ENCODE measurements at places on chromosomes 6 and 20. TPM values are rescaled to one million over a fixed set of nuclear protein-coding genes. Genes with fewer than 3 reads are reported as not detected.

Gene HCRTR2
- not detected for total RNA-seq

Gene KCNQ2
- 39.5 TPM for total RNA-seq

Gene FOXA2
- not detected for total RNA-seq

Gene DLL1
- total RNA-seq, result 35.9 TPM

Gene TSPO2
- not detected for total RNA-seq

Gene SLC22A16
- total RNA-seq, result not detected

Data from neural progenitor cell (in vitro differentiated cells).